CD14-positive monocyte (primary cell): ENCODE measurements at places on chromosomes 13 and 19. TPM values are rescaled to one million over a fixed set of nuclear protein-coding genes. Genes with fewer than 3 reads are reported as not detected.
A peak's percentile ranks its signal among the peaks of the same experiment; 100 is the strongest.

- no peak for DNase-seq
Observed at GRCh38 chr13:49616676-49617065, 11.6 kb upstream of the ARL11 start.

DNA sequence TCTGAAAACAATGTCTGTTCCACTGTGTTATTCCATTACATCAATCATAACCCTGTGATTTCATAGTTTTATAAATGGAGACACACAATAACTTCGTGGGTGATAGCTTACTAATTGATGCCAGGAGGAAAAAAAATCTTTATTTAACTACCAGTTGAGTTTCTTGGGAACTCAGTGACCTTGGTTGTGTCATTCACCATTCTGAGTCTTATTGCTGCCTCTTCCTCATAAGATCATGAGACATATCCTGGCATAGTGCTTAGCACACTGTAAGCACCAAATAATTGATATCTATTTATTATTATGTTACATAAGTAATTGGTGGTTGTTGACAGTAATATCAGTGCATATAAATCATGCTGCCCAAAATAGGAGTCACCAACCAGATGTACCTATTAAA, 39.1 kb upstream of the SIN3B start:
- DNase-seq = no peak

Gene PTGIR
- polyA plus RNA-seq = 14.1 TPM

DNA sequence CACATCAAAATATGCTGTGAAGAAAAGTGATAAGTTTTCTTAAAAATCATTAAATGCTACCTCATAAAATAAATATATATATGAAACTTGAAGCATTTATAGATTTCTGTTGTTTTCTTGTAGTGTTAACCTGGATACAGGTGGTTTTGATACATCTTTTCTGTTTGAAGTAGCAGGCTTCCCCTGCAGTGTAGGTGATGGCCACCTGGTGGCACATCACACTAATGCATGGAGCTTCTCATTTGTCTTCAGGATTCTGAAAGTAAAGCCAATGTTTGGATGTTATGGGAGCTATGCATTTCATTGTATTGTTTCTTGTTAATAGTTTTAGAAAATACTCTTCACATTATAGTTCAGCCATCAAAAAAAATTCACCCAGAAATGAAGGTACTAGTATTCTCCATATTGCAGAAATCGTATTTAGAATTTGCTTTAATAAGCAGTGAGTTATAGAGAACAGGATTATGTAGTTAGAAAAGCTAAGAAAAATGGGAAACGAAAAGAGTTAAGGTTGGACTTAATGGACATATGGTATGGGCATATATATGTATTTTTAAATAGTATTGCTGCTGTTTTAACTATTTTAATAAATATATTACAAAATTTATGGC, 18.7 kb downstream of the GPR180 start:
- no peak for DNase-seq

- DNase-seq = no peak
Observed at GRCh38 chr19:39362682-39363657, 20.7 kb downstream of the SAMD4B start.

Gene KLK8
- polyA plus RNA-seq = not detected

Gene RNF225
- not detected for polyA plus RNA-seq

DNA sequence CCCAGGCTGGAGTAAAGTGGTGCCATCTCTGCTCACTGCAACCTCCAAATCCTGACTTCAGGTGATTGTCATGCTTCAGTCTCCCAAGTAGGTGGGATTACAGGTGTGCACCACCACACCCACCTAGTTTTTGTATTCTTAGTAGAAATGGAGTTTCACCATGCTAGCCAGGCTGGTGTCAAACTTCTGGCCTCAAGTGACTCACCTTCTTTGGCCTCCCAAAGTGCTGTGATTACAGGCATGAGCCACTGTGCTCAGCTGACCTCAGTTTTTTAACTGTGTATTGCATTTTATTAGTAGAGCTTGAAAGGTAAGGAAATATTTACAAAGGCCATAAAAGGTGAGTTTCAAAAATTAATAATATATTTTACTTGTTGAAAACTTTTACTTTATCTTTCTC, 2.3 kb downstream of the ZNF726 start:
- DNase-seq = no peak

Gene KLF16
- 0.67 TPM for polyA plus RNA-seq

- no peak for DNase-seq
Observed at GRCh38 chr13:49315036-49315565, 67.4 kb downstream of the CDADC1 start.

GRCh38 chr13:74461011-74461410, 326.8 kb upstream of the KLF12 start:
- DNase-seq = no peak

- DNase-seq = no peak
Observed at GRCh38 chr13:106487129-106487528, 48.3 kb downstream of the EFNB2 start.

GRCh38 chr13:50419331-50419865, 404.2 kb downstream of the KCNRG start:
- no peak for DNase-seq

- DNase-seq = no peak
Observed at GRCh38 chr13:94588541-94588940, 7.4 kb downstream of the TGDS start.

Gene SLC46A3
- 21.1 TPM for polyA plus RNA-seq

DNA sequence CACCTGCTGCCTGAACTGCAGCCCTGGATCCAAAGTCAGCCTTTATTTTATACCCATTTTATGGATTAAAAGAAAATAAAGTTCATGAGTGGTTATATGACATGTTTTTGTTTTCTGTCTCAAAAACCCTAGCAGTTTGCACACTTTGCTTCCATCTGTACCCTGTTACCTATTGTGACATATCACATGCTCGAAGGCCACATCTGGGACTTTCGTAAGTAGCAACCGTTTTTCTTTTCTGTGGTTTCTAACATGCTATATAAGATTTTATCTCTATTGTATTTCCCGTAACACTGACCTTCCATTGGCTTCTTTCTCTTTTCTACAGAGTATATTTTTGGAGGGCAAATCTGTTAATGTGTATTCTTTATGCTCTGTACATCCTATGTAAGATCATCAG, 1007.2 kb downstream of the PCDH9 start:
- no peak for DNase-seq

GRCh38 chr13:67267136-67267535, 37.0 kb upstream of the PCDH9 start:
- DNase-seq = no peak

Gene NLRP9
- polyA plus RNA-seq = not detected

DNA sequence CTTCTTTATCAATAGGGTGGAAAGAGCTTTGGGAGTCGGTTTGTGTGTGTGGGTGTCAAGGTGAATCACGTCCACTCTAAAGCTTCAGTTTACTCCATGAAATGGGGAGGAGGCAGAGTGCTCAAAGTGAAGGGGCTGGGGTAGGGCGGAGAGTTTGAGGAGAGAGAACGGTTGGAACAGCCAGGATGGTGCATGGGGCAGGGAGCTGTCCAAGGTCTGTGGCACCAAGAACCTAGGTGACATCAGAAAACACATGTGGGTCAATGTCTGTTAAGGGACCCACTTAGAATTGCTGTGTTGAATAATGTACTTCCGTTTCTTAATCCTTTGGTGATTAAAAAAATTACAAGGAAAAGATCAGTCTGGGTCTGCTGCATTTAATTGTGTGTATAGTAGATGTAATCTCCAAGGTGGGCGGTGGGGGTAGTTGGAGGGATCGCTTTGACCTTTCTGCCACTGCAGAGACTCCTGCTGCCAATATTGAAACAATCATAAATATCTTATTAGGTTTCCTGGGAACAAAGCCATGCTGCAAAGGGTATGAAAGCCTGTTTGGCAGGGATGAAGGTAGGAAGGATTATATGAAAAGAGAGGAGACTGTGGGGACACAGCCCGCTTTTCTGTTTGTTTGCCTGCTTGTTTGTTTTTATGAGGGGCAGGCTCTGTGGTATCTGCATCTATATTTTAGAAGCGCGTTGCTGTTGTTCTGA, 122.3 kb downstream of the ATP8A2 start:
- no peak for DNase-seq

- DNase-seq = no peak
Observed at GRCh38 chr13:66407128-66407527, 823.0 kb downstream of the PCDH9 start.

Gene CD37
- 194 TPM for polyA plus RNA-seq

DNA sequence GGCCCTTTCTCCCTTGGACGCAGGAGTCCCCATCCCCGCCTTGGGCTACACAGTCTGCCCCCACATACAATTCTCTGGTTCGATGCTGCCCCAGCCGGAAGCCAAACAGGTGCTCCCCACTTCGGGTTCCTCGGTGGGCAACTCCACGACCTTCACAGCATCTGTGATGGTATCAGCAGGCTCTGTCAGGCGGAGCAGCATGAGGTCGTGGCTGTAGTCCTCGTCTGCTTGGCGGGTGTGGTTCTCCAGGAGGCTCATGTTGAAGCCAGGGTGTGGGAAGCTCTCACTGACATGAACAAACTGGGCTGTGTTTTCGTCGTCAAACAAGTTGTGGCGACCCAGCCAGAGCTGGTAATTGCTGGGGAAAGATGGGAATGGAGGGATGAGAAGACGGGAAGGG, 3.5 kb downstream of the KLK1 start:
- no peak for DNase-seq

DNA sequence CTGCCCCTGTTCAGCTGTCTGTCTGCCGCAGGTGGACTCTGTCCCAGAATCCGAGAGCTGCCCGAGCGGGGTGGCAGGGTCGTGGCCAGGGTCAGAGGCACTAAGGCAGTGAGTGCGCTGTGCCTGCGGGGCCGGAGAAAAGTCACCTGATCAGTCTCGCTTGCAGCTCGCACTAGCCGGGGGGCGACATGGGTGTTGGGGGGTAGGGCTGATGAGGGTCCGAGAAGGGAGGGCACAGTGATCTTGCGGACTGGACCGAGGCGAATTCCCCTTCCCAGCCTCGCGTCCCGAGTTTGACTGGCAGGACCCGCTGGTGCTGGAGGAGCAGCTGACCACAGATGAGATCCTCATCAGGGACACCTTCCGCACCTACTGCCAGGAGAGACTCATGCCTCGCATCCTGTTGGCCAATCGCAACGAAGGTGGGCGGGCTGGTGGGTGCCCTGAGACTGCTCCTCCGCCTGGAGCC, 627 bp downstream of the GCDH start:
- no peak for DNase-seq

Gene AP1M2
- 0.36 TPM for polyA plus RNA-seq

Gene CELF5
- not detected for polyA plus RNA-seq

Gene LIM2
- not detected for polyA plus RNA-seq

DNA sequence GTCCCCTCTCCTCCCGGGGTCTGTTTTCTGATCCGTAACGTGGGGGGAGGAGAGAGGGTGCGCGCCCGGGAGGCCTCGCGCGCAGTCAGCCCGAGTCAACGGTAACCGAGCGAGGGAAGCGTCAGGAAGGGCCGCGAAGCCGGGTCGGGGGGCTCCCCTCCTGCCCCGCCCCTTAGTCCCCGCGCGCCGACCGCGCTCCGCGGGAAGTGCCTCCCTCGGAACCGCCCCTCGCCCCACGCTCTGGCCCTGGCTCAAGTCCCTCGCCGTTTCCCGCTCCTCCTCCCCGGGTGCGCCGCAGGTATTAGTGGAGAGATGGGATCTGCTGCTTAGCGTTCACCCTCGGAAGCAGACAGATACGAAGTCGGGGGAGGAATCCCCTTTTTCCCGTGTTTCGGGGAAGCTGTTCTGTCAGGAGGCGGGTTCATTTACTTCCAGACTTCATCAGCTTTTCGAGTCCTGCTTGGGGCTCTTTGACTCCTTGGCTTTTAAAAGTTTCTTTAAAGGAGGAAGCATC, 770 bp downstream of the HNRNPM start:
- no peak for DNase-seq

- DNase-seq = no peak
Observed at GRCh38 chr19:35053667-35054293, 12.3 kb downstream of the HPN start.

Gene SPRED3
- not detected for polyA plus RNA-seq

GRCh38 chr13:28421676-28422410, 73.1 kb downstream of the FLT1 start:
- DNase-seq = peak; percentile 59

Gene KLF2
- 51.4 TPM for polyA plus RNA-seq

DNA sequence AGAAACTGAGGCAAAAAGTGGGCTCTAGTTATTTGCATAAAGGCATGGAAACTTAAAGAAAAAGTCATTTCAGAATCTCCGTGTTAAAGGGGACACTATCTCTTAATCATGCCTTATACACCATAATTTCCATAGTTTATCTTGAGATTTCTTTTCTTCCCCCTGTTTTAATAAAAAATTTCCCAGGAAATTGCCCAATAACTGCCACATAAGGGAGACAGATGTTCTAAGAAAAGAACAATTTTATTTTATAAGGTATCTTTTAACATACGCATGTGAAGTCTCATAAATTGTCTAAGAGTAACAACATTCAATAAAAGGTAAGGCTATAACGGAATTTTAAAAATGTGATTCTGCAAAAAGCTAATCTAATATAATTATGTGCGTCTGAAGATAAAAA, 371.3 kb downstream of the IRS2 start:
- DNase-seq = no peak

GRCh38 chr19:55613930-55614710, 8.7 kb downstream of the ZNF865 start:
- DNase-seq = no peak

DNA sequence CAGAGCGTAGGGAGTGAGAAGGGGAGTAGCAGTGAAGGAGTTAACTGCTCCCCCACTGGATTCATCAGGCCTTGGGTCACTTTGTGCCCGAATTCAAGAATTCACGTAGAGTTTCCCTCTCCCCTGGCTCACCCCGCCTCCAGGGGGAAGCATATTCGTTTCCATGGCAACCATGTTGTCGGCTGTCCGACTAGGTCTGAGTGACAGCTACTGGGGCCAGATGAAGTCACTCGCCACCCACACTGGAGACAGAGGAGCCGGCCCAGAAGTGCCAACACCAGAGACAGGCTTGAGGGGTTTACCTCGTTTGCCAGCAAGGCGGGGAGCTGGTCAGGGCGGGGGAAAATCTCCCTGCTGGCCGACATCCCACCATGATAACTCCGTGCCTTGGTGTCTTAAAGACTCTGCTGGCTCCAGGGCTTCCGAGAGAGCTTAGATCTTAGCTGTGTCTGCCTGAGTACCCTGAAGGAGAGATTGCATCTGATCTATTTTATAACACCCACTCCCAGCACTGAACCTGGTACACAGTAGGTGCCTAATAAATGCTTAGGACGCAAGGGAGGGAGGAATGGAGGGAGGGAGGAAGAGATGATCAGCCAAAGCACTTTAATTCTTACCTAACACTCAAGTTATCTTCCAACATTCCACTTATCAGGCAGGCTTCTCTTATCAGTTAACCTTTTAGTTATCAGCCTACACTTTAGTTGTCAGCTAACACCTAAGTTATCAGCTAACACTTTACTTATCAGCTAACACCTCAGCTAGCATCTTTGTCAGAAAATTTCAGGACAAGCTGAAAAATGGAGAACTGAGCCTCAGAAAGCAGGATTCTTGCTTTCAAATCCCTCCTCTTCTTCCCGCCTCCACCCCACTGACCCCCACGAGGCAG, 57.2 kb upstream of the ZNRF4 start:
- DNase-seq = no peak

GRCh38 chr13:93899981-93900380, 579.5 kb downstream of the DCT start:
- DNase-seq = no peak

Gene ZNF497
- polyA plus RNA-seq = 0.46 and 0.60 TPM in 2 replicates

- DNase-seq = no peak
Observed at GRCh38 chr19:8212212-8212611, 3.0 kb downstream of the CERS4 start.
